ENCODE measurements at places on chromosomes 3 and 15.

DNA sequence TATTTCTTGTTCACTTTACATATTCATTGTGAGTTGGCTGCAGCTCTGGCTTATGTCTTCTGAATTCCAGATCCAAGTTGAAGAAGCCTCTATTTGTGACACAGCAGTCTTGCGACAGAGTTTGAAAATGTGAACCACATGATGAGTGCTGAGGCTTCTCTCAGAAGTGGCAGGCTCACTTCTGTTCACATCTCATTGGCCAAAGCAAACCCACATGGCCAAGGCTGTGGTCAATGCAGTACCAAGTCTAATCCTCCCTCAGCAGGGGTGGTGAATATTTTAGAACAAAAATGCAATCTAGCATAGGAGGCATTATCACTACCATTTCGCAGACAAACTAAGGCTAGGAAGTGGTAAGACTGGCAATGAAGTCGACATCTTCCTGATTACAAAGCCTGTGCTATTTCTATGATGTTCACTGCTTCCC lies 45.2 kb downstream of the CDCP1 start:
- no peak for DNase-seq

DNA sequence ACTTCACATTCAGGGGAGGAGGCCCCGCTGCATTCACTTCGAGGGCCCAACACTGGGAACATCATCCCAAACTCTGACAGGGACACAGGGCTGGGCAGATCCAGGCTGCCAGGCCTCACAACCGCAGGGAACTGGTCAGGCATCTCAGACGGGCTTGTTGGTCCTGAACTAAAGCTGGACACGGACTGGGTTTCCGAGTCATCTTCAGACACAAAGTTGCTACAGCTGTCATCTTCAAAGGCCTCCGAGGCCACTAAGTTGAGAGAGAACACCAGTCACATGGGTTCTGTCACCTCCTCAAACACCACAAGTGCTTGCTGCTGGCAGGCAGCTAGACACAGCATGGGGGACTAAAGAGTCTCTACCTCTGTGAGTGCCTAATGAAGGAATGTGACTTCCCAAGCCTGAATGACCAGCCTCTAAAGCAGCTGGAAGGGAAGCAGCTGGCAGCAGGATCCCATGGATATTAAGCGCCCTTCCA lies 50.9 kb downstream of the CAPN7 start:
- no peak for DNase-seq

GRCh38 chr15:71118881-71119632 lies 3.8 kb downstream of the THSD4 start:
- DNase-seq, result no peak

GRCh38 chr3:112782491-112782890 lies 64.2 kb downstream of the CD200R1L start:
- DNase-seq, result no peak

- DNase-seq, result peak; percentile 38
Observed at GRCh38 chr3:63912768-63913588, 795 bp upstream of the SCAANT1 start.

DNA sequence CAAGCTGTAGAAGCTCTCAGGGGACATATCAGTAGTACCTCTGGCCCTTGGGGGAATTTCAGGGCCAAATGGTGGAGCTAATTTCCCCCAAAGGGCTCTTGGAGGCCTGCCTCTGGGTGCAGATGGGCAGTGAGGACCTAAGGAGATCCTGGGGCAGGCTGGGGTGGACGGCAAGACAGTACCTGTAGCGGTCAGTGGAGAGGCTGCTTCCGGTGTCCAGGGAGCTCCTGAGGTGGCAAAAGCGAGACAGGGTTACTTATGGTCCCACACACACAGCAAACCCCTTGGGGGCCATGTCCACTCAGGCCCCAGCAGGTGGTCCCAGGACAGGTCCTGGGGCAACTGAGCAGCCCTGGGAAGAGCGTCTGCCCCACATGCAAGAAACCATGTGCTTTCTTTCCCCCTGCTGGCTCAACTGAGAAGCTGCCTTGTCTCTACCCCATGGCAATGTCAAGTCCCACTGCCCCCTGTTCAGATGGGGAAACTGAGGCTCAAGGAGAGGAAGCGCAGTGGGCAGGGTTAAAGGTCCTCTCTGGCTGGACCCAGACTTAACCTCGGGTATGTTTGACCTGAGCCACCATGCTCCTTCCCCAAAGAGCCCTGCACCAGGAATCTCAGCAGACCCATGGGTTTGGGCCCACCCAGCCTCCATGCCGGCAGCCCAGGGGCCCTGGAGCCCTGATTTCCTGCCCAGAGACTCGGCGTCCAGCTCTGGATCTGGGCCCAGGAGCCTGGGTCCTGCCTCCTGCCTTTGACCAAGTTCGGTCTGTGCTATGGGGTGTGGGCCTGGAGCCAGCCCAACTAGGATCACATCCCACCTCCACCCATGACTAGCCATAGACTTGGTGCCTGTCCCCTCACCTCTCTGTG lies 25.7 kb downstream of the IQSEC1 start:
- DNase-seq, result no peak

- no peak for DNase-seq
Observed at GRCh38 chr15:67931861-67932260, 92.0 kb upstream of the RNU6-1 start.

DNA sequence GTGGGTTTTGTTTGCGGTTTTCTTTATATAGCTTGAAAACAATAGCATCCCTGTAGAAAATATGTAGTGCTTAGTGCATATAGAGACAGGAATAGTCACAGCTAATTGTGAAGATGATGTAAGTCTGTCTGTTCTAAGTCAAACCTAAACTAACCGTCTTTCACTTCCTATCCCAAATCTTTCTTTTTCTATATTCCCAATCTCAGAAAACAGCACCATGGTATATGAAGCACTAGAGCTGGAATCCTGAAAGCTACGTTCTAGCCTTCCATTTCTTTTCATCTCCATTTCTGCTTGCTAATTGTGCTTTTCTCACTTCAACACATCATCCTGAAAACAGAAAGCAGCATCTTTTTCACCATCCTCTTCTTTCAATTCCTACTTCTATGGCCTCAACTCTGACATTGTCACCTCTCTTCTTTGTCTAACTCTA lies 1235.5 kb downstream of the ROBO2 start:
- no peak for DNase-seq

- DNase-seq, result no peak
Observed at GRCh38 chr15:85540085-85540797, 159.8 kb downstream of the AKAP13 start.

DNA sequence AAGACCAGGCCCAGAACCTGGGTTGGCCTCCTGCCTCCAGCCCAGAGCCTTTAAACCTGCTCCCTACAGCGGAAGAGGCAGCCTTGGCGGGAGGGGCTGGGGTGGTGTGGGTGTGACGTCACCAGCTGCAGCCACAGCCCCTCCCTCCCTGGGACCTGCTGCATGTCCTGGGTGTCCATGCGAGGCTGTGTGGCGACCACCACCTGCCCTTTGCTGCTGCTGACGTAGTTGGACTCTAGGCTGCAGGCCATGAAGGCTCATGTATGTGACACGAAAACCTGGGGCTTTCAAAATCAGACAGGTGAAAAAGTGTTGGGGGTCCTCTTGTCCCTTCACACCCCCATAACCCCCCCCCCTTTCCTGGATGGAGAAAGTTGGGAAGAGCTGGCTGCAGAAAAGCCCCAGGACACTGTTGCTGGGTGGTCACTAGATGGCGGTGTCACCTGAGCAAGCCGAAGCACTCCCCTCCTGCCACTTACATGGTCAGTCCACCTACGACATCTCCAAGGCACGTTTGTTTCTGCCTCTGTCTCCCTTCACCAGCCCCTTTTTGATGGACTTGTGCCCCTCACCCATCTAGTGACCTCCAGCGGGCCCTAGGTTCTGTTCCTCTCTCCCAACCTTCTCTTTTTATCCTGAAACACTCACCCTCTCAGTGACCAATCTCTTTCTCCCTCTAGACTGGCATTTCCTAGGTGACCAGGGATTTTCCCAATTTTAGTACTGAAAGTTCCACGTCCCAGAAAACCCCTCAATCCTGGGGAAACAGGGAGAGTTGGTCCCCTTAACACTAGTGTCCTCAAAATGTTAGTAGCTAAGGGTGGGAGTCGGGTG lies 35.2 kb downstream of the SLC6A20 start:
- DNase-seq, result peak; percentile 21

DNA sequence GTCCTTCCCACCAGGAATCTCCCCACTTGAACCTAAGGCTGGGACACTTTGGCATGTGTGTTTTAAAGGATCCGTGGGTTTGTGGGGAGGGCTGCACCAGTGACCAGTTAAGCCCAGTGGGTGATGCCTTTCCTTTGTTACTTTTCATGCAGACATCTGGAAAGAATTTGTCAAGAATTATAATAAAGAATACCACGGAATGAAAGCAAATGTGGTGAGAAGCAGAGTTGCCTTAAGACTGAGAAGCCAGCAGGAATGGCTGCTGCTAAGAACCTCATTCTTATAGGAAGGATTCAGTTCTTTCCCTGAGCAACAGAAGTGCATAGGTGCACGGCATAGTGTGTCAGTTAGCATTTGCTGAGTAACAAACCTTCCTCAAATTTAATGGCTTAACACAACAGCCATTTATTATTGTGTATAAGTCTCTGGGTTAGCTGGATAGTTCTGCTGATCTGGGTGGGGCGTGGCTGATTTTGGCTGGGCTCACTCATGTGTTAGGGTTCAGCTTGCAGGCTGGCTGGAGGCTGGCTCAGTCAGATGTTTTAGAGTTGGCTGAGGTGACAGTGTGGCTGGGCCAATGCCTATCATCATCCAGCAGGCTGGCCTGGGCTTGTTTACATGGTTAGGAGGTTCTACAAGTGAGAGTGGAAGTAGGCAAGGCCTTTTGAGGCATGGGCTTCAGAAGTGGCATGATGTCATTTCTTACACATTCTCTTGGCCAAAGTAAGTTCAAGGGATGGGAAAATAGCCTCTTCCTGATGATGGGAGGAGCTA lies 262.7 kb upstream of the CTDSPL start:
- no peak for DNase-seq

- DNase-seq, result no peak
Observed at GRCh38 chr3:14371573-14372474, 30.6 kb upstream of the SLC6A6 start.

DNA sequence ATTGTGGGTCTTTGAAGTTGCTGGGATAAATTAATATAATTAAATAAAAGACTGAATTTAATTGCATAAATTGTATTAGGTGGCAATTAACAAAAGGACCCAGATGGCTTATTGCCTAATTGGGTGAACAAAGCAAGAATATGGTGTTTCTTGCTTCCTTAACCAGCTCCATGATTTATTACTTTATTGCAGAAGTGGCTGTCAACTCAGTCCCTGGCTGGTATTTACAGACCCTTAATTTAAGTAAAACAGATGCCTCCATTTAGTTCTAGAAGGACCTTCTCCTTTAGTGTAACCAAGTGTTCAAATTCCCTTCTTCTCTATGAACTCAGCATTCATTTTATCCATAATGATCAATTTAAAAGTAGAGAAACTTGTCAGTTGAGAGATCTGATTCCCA lies 35.1 kb downstream of the DPH3 start:
- DNase-seq, result no peak

DNA sequence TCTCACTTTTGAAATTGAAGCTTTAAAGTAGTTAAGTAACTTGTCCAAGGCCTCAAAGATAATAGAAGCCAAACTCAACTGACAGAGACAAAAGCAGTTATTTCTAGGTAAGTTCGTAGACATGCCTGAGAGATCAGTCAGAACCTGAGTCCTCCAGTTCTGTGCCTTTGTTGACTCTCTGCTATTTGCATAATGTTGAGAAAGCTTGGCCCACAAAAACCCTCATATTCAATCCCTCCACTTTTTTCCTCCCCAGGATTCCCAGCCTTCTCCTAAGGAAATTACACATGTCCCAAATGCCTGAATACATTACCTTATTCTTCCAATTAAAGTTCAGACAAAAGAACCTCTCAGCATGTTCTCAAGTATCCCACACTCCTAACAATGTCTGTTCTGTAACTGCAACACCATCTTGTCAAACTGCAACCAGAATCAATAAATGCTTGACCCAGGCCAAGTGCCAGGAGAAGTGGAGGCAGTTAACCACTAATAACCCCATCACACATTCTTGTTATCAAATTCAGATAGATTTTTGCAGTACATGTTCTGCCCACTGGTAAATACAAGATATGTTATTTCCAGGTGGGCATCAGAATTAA lies 217.8 kb downstream of the LRRC3B start:
- DNase-seq, result no peak

- no peak for DNase-seq
Observed at GRCh38 chr3:186609247-186609868, 3.5 kb upstream of the AHSG start.

GRCh38 chr3:32048487-32049182 lies 57.8 kb upstream of the GPD1L start:
- no peak for DNase-seq

DNA sequence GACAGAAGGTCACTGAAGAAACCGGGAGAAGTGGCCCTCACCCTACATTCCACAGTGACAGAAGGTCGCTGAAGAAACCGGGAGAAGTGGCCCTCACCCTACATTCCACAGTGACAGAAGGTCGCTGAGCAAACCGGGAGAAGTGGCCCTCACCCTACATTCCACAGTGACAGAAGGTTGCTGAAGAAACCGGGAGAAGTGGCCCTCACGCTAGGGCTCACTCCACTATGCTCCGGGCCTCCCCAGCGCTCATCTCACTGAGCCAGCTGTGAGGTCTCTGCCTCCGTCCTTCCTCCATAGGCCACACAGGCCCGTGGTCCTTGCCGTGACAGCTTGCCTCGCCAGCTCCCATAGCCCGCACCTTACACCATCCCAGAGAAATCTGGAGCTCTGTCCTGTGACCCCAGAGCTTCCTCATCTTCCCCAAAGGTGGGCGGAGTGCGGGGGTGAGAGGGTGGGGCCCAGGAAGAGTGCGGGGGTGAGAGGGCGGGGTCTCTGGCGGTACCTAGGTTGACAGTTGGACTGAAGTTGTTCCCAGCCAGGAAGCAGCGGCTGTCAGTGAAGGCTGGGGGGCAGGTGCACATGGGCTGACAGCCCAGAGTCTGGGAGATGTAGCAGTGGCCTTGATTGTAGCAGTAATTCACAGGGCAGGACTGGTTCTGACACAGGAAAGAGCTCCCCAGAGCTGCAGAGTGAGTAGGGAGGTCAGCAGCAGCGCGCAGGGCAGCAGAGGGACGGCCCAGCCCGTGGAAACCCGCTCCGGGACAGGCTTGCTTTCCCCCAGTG lies 32.0 kb downstream of the MUC20 start:
- DNase-seq, result no peak

GRCh38 chr3:2783261-2783660 lies 326.9 kb downstream of the IL5RA start:
- DNase-seq, result no peak

GRCh38 chr3:101676216-101676764 lies 642 bp downstream of the ZBTB11 start:
- peak; percentile 89 for DNase-seq

DNA sequence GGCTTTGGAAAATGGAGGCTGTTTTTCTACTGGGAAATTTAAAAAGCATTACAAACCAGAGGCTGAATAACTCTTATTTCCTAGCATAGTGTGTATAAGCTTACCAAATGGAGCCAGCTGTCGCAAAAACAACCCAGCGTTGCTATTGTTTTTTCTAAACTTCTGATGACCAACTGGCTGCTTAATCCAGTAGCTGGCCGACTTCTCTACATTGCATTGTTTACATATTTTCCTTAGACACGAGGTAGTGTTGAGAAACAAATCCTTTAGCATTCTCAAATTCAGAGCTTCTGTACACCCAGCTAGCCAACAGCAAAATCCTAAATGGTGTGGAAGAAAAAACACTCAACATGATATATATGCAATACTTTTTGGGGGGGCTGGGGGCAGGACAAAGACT lies 161.0 kb upstream of the ADAMTS9 start:
- no peak for DNase-seq
